ENCODE measurements at places on chromosomes 7 and 10.

- DNase-seq = no peak
Measured at GRCh38 chr7:1193593-1194424, 33.8 kb upstream of the ZFAND2A start.

DNA sequence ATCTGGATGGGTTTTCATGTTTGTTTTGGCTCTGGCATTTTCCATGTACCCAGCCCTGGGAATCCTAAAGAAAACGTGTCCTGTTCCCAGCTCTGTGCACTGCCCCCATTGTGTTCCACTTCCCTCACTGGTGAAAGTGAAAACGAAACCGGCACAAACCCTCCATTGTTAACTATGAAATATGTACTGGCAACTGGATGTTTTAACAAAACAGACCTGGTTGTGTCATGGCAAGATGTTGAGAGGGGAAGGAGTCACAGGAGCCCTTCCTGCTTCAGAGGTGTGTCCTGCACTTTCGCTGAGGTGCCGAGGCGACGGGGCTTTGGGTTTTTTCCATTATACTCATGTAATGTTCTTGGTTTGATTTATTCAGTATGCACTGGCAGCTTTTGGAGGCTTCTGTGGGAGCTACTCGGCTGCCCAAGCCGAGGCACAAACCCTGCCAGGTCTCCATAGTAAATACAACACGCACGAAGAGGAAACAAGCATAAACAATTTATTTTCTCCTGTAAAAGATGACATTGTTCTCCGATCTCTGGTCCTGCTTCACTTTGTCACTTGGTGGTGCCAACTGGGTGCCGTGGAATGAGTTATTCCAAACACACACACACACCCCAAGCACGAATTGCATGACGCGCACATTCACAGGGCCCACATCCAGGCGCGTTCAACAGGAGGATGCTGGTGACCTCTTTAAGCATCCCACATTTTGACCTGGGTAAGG lies 118.2 kb downstream of the CDK6 start:
- no peak for DNase-seq

GRCh38 chr10:79178614-79179163 lies 109.9 kb downstream of the ZMIZ1 start:
- DNase-seq = no peak

DNA sequence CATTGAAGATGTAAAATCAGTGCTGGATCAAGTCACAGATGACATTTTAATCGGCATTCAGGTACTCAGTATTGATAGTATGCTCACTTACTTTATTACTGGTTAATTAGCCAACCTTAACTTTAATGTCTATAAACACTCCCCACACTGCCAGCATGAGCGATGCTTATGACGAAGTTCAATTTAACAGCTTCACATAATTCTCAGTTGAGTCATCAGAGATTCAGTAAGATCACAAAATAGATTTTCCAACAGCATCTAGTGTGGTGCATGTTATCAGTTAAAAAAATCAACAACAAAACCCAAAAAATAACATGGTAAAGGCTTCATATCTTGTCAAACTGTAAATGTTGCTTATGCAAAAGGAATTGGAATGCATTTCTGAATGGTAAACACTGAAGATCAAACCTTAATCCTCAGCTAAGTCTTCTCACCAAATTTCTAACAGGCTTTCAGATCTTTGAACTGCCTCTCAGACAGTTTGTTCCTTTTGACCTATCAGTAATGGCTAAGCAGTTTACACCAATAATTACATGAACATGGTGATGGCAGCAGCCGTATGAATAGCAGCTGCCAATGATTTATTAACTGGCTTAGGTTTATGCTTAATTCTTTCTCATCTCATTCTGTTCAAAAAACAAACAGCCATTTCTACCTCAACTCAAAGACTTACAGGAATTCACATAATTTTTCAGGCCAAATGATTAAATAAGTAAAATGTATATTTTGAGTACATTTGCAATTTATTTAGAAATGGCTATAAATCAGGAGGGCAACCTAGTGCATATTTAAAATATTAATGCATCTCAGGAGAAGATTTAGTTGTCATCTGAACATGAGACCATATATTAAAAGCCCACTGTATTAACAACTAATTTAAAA lies 98.5 kb downstream of the CABCOCO1 start:
- DNase-seq = no peak
